ENCODE measurements at places on chromosomes 2 and 18.

- DNase-seq: no peak
These were observed 209.9 kb upstream of the RBBP8 start for GRCh38 chr18:22723221-22723620.

DNA sequence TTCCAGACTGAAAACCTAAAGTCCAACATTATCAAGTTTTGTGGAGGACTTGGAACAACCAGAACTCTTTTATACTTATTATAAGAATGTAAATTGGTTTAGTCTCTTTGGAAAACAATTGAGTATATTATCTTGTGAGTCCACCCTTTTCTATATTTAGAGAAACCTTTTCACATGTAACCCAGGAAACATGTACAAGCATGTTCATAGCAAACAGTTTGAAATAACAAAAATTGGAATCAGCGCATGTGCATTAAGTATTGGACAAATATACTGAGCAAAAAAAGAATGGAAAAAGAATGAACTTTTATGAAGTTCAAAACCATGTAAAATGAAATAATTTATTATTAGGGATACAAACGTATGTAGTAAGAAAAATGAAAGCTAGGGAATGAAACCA is 246.0 kb downstream of the WDR7 start:
- no peak for DNase-seq

GRCh38 chr2:206983161-206983859 is 44.0 kb downstream of the CPO start:
- no peak for DNase-seq

GRCh38 chr2:111946294-111947114 is 48.1 kb downstream of the MERTK start:
- DNase-seq: no peak

DNA sequence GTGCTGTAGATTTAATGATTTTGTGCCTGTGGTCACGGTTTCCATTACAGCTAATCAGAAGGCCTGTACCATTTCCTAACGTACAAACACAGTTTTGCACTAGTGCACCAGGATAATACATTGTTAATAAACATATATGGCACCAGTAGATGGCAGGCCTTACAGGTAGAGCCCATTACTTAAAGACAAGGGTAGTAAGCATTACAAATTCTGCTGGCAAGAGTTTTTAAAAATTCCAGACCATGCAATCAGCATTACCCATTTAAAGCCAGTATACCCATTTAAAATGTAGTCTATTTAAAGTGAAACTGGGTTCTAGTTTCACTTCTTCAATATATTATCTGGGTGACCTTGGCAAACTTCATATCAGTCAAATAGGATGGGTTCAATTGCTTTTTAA is 224.2 kb downstream of the NUP35 start:
- DNase-seq: no peak

DNA sequence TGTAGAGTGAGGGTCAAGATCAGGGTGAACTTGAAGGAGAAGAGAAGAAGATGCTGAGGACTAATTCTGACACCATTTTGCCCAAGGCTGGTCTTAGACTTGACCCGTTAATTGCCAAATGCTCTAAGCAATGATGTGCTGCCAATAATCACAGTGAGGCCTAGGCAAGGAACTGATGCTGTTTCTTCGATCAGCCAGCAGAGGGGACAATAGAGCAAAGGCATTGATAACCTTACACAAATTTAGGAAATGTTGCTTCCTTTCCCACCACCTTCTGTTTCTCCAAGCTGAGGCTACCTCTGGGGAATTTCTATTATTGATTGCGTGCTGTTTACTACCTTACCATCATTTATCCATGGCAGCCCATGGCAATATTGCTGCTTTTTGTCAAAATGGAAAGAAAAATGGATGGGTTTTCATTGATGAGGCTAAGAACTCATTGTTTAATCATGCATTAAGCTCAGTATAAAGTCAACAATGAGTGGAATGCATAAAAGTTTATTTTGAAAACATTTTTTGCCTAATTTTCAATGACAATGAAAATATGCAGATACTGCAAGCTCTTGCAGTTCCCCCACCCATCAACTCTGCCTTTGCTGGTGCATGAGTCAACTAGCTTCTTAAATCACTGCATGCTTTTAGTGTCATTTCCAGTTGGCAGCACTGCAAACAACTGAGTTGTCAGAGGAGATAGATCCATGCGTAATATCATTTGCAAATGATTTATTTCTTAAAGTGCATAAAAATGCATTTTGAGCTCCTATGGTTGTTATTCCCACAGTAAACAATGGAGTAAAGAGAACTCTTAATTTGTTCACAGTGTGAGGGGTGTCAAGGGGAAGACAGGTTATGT is 116.4 kb upstream of the NYAP2 start:
- no peak for DNase-seq

DNA sequence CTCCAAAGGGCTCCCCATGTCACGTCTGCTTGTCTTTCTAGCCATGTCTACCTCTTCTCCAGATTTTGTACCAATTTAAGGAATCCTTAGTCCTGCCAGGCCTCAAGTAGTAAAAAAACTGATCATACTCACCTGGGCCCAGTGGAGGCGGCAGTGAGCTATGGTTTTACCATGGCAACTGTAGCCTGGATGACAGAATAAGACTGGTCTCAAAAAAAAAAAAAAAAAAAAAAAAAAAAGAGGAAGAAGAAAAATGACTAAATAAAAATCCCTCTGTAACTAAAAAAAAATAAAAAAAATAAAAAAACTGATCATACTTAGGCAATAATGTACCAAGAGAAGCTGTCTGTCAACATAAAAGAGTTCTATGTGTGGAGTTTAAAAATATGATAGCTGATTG is 221.6 kb downstream of the NR4A2 start:
- no peak for DNase-seq

DNA sequence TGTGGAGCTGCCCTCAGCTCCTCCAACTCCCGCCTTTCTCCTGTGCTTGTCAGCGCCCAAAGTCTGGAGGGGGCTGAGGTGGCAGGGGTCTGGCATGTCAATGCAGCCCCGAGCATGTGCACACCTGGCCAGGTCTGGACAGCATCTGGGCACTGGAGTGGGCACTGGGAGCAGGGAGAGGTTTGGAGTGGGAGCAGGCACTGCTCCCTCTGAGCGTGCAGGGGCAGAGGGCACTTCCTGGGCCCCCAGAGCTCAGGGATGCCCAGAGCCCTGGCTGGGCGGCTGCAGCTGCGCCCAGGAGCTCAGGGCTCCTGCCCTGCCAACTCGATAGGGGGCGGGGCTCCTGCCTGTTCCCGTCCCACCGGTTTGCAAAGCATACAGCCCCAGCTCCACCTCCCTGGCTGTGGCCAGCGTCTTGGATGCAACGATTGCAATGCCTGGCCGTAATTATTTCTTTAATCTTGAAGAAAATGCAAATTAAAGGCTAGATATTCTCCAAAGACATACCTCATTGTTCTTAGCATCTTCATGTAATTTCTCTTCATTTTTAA is 57.4 kb upstream of the LDAH start:
- DNase-seq: no peak

GRCh38 chr2:108629417-108629816 is 89.9 kb upstream of the RANBP2 start:
- no peak for DNase-seq

DNA sequence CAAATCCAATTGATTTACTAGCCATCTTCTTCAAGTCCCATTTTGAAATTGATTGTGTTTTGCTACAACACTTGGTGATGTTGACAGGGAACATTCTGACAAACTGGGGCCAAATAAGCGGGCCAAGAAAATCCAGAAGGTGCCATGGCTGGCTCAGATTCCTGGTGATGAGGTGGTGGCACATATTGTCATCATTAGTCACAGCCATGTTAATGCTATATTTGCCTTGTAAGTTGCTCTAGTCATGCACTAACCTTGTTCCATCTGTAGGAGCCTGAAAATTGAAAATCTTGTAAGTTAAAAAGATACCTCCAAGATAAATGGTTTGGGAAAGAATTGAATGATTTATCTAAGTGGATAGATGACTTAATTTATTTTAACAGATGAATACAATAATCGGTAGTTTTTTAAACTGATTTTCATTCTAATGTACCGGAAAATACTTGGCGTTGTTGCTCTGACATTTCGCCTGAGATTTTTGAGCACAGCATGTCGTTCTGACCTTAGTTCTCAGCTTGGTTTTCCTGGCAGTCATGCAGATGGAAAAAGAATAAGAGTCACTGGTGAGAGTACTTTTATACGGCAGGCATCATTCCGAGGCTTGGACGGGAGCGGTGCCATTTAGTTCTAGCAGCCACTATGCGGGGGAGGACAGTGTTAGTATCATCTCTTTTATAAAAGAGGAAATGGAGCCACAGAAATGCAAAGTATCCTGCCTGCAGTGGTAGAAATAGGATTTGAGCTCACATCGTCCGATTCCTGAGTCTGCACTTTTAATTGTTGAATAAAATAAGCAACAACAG is 133.9 kb downstream of the ZNF532 start:
- no peak for DNase-seq

GRCh38 chr2:73901143-73901542 is 8.3 kb downstream of the ACTG2 start:
- no peak for DNase-seq

GRCh38 chr2:26901326-26902183 is 53.6 kb downstream of the DPYSL5 start:
- DNase-seq: no peak

GRCh38 chr2:24875272-24875671 is 44.8 kb downstream of the ADCY3 start:
- no peak for DNase-seq

GRCh38 chr2:219496825-219497494 is 1.7 kb upstream of the GMPPA start:
- no peak for DNase-seq

DNA sequence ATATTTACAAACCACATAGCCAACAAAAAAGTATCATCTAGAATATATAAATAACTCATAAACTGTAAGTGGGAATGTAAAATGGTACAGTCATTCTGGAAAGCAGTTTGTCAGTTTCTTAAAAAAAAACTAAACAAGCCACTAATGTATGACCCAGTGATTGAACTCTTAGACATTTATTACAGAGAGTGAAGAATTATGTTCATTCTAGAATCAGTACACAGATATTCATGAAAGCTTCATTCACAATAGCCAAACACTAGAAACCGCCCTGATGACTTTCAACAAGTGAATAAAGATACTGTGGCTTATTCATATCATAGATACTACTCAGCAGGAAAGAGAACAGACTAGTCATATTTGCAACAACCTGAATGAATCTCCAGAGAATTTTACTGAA is 1541.5 kb downstream of the LRP1B start:
- DNase-seq: no peak

DNA sequence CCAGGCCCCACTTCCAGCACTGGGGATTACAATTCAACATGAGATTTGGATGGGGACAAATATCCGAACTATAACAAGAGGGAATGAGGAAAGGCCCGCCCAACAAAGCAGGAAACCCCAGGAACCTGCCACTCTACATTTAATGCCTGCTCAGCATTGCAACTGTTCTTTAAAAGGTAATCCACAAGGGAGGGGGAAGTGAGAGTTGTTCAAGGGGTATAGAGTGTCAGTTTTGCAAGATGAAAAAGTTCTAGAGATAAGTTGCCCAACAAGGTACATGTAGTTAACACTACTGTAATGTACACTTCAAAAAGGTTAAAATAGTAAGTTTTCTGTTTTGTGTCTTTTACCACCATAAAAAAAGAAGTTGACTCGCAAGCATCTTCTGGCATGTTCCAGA is 137.6 kb downstream of the MBD2 start:
- no peak for DNase-seq

- DNase-seq: no peak
These were observed 5.7 kb upstream of the RTKN start for GRCh38 chr2:74447230-74447999.

DNA sequence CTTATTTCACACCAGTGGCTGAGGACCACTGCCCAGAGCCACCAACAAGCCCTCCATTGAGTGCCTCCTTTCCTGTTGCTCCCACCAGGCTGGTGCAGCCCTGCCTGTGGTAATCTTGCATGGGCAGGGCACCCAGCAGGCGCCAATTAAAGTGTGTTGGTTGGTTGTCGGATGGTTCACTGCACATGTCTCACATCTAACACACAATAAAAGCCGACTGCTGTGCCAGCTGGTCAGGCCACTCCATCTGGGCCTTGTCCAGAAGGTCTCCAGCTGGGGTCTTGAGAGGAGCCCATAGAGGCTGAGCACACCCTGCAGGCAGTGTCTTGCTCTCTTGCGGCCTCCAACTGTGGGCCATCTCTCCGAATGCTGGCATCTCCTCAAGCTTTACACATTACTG is 494.8 kb upstream of the KLHL29 start:
- DNase-seq: no peak

GRCh38 chr2:220786216-220786615 is 785.9 kb downstream of the EPHA4 start:
- no peak for DNase-seq

DNA sequence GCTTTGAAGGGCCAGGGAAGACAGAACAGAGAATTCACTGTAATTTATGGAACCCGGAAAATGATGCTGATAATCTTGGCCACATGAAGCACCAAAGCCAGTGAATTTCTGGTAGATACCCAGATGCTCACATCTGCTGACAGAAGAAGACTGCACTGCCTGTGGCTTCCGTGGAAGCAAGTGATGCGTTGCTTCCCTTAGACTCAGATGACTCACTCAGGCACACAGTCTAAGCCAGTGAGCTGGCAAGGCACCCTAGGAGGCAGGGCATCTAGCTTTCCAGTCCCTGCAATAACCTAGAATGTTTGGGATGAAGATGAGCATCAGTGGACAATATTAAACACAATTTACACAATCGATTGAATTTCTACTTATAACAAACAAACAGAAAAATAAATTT is 284.7 kb downstream of the CMPK2 start:
- DNase-seq: no peak

DNA sequence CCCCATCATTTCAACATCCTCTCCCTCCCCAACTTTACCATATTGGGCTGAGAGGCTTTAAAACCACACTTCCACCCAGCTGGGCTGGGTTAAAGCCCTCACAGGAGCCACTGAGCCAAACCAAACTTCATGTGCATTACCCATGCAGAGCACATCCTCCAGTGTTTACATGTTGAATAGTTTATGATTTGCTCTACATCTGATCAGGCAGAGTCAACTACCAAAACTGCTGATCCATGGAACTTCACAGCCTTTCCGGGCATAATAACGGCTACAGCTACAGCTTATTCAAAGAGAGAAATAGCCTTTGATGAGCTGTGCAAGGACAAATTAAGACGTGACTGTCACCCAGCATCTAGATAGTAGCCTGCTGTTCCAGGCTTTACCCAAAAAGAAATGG is 39.0 kb downstream of the MAIP1 start:
- DNase-seq: no peak
